ENCODE measurements at places on chromosomes 5 and 9.

DNA sequence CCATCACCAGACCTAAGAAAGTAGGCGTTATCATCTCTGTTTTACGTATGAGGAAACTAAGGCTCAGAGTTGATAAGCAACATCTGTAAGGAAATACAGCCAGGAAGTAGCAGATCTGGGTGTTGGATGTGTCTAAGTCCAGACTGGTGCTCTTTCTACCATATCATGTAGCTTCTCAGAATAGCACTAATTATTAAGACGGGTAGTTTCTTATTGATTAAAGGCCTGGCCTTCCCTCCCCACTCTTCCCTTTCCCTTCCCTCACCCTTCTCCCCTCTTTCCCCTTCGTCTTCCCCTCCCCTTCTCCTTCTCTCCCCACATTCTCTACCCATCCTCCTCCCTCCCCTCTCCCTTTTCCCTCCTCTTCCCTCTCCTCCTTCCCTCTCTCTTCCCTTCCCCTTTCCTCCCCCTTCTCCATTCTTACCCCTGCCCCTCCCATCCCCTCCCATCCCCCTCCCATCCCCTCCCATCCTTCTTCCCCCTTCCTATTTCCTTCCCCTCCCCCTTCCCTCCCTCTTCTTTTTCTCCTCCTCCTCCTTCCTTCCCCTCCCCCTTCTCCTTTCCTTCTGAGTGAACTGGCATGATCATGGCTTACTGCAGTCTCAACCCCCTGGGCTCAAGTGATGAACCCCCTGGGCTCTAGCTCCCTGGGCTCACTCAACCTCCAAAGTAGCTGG, 79.4 kb downstream of the SNX24 start:
- DNase-seq, result no peak

DNA sequence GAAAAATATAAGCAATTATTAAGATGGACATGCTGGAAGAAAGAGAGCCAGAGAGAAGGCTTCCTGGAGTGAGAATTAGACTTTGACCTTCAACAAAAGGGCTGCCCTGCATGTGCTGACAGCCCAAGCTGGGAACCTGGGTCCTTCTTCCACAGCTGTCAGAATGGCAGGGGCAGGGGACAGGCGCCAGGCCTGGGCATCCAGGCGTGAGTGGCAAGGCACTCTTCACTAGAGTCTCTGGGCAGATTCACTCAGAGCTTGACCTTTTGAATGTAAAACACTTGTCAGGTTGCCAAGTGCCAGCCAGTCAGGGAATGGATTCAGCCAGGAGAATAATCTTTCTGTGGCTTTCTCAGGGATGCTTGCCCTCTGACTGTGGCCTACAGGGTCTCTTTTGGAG, 119.1 kb upstream of the CLINT1 start:
- no peak for DNase-seq

- DNase-seq, result no peak
These were observed 218.6 kb downstream of the MAN2A1 start for GRCh38 chr5:109908366-109908765.

DNA sequence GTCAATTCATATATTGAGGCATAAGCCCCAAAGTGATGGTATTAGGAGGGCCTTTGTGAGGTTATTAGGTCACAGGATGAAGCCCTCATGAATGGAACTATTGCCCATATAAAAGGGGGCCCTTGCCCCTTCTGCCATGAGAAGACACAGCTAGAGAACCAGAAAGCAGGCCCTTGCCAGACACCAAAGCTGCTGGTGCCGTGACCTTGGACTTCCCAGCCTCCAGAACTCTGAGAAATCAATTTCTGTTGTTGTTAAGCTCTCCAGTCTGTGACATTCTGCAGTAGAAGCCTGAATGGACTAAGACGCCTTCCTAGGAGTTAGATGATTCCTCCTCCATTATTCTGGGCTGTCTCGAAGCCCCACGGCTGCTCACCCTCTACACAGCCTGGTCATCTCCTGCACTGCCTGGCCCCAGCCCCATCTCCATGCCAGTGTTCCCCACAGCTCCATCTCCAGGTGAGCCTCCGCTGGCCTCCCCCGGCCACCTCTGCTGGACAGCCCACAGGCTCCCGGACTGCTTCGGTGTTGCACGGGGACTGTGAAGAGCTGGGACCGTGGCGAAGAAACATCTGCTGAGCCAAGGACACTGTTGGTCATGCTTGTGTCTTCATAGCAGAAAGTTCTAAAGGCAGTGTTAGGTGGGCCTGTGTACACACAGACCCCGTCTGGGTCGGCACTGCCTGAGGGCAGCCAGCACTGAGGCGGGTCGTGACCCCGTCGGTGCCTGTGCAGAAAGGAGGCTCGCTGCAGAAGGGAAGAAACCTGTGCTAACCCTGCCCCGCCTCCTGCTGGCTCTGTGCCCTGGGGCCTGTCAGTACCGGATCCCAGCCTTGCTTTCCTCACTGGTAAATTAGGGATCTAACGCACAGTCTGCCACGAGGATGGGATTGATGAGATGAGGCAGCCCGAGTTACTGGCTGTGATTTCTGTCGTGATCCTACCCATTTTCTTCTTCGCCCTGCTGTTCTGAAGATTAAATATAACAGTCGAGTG, 55.1 kb upstream of the CNOT6 start:
- no peak for DNase-seq

DNA sequence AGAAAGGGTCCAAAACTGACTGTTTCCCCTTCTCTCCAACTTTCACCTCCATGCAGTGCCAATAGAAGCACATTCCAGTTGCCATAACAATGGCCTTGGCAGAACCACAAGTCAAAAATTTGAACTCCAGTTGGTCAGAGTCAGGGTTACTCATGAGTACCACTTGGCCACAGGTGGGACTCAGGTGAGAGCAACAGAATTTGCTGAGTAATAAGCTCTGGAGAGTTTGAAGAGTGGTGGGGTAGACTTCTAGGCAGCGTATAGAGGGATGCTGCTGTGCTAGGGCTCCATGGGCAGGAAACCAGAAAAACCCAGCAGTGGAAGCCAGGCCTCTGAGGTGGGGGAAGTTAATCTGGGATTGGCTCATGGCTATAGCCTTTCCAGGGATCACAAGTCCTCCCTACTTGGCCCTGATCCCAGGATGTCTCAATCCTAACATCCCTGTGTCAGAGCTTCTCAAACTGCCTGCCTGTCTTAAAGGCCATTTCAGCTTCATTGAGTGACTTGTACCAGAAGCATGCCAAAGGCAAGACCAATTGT, 30.2 kb downstream of the SNX18 start:
- peak; percentile 89 for DNase-seq

GRCh38 chr5:98282521-98282920, 490.9 kb upstream of the RGMB start:
- DNase-seq, result no peak

- no peak for DNase-seq
These were observed 335.3 kb upstream of the ACTBL2 start for GRCh38 chr5:57817924-57818323.

Data from NCI-H226 (cell line).